Left lung (tissue), 14 donors: ENCODE measurements at places on chromosomes 13 and 19. TPM values are rescaled to one million over a fixed set of nuclear protein-coding genes. Genes with fewer than 3 reads are reported as not detected.
A peak's percentile ranks its signal among the peaks of the same experiment; 100 is the strongest.

DNA sequence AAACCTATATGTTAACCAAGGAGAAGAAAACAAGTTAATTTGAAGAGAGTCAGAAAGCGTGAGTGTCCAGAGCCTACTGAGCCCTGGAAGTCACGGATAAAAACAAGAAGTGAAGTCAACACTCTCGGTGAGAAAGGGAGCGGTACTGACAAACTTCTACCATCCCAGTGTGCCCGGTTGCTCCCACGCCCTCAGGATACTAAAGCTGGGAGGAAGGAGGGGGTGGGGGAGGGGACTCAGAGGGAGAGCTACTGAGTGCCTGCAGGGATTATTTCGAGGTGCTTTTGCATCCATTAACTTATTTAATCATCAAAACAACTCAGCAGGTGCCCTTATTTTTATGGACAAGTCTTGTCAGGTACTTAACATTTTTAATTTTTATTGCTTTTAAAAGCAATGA, 166.2 kb downstream of the ZIC5 start:
- DNase-seq: no peak

- no peak for DNase-seq
These were observed 51.9 kb downstream of the CELF5 start for GRCh38 chr19:3276341-3276799.

- peak; percentile 89 for DNase-seq
These were observed 36.9 kb downstream of the ARRDC2 start for GRCh38 chr19:18044825-18045304.

DNA sequence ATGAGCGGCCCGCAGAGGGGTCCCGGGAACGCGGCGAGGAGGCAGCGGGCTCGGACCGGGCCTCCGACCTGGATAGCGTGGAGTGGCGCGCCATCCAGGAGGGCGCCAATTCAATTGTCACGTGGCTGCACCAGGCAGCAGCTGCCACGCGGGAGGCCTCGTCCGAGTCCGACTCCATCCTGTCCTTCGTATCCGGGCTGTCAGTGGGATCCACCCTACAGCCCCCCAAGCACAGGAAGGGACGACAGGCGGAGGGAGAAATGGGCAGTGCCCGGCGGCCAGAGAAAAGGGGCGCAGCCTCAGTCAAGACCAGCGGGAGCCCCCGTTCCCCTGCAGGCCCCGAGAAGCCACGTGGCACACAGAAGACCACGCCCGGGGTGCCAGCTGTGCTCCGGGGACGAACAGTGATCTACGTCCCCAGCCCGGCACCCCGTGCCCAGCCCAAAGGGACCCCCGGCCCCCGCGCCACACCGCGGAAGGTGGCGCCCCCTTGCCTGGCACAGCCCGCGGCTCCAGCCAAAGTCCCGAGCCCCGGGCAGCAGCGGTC, 10.7 kb downstream of the C19orf25 start:
- DNase-seq: peak; percentile 69

GRCh38 chr19:18225702-18226468, at the start of gene PDE4C:
PDE4C (minus strand) TSS chr19:18226438; CDS start chr19:18226415, 23 bp downstream.
- no peak for DNase-seq

- DNase-seq: no peak
These were observed 125.2 kb downstream of the KDM4B start for GRCh38 chr19:5093948-5094718.

GRCh38 chr13:113734099-113734825, 24.8 kb upstream of the TMEM255B start:
- no peak for DNase-seq

GRCh38 chr13:110422913-110423688, 116.0 kb downstream of the COL4A2 start:
- DNase-seq: no peak

DNA sequence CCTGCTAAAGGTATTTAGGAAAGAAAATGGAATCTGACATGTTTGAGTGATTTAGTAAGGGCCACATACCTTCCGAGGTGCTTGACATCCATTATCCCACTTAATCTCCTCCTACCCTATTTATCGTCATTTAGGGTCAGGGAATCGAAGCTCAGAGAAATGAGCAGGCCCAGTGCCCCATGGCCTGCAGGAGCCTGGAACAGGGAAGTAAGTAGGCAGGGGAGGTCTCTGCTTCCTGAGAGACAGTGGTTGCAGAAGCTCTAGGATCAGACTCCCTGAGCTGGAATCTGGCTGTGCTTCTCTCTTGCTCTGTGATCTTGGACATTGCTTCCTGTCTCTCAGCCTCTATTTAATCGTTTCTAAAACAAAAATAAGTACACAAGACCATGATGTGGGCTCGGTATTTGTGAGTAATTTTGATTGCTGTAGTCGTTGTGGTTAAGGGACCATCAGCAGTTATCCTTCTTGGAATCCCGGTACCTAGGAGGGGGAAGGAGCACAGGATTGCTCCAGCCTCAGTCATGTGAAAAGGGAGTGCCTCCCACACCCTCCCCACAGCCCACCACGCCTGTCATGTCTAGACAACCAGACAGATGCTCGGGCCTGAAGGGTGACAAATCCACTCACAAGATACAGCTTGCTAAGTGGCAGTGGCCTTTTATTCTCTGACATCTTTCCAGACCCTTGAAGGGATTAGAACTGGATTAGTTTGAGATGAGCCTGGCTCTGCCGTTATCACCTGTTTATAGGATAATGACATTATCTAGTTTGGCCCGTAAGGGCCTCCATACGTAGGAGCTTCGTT, 169.2 kb upstream of the TSHZ3 start:
- DNase-seq: no peak

- DNase-seq: no peak
These were observed at the start of gene KCNN4 for GRCh38 chr19:43780706-43781525. KCNN4 (minus strand) TSS chr19:43780973; CDS start chr19:43780861, 112 bp downstream.

Gene KASH5
- total RNA-seq: 3.6 TPM

DNA sequence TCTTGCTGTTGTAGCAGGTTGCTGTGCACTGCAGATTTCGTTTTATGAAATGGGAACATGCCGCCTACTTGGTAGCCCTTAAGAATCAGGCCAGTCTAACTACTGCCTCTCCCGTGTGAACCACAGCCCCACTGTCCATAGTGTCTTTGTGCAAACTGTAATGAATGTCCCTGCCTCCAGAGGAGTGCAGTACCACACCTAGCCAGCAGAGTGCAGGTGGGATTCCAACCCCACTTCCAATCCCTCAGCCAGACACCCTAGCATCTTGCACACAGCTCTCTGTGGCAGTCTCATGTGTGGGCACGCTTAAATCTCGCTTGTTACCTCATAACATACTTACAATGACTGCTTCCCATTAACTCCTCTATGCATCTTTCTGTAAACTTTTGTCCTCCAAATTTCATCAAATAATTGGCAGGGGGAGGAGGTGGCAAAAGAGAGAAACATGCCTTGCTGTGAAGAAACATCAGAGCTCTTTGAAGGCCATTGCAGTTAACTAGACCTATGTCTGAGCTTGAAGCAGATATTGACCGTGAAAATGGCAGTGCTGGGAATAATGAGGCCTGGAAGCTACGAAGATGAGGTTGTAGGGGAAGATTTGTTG, 47.2 kb downstream of the ZAR1L start:
- DNase-seq: no peak

Gene TMEM150B
- total RNA-seq: 29.5 TPM
